KG1 (cell line): ENCODE measurements at places on chromosomes 4 and X.

GRCh38 chrX:111151764-111152163, 55.8 kb downstream of the PAK3 start:
- DNase-seq = no peak

DNA sequence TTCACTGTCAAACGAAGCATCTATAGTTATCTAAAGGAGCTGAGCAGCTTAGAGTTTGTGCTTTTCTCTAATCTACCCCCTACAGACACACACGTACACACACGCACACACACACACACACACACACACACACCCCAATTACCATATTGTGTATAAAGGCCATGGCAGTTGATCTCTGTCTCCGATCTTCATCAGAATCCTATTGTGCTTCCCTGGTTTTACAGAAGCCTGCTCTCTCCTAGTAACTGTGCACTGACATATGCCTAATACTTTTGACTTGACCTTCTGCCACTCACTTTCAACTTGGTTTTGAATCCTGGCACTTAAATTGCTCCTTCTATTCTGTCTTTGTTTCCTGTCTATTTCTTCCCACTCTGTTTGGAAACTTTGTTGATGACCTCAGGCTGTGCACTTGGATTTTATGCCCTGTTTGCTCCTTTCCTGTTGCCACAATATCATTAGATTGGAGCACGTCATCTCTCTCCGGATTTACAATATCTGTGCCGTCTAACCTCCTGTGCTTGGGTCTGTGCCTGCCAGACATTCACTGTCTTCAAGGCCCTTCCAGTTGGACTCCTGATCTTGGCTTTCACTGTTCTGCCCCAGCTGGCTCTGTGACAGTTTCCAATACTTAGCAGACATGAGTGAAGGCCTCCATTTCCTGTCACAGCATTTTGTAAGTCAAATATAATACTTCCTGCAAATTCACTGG, 928.1 kb downstream of the FAT4 start:
- DNase-seq = no peak

DNA sequence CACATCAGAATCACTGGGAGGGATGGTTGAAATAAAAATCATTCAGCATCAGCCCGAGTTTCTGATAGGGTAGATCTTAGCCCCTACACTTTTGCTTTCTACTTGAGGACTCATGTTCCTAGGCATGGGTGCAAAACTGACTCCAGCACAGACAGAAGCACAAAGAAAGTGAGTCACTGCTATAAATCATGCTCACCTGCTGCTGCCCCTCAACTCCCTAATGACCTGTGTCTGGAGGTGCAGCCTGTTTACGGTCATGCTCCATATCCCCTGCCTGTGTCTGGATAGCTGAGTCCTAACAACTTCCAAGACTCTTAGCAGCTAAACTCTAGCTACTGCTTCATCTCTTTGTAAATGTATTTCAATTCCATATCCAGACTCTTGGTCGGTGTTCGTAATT, 57.8 kb downstream of the ADGRA3 start:
- DNase-seq = no peak

DNA sequence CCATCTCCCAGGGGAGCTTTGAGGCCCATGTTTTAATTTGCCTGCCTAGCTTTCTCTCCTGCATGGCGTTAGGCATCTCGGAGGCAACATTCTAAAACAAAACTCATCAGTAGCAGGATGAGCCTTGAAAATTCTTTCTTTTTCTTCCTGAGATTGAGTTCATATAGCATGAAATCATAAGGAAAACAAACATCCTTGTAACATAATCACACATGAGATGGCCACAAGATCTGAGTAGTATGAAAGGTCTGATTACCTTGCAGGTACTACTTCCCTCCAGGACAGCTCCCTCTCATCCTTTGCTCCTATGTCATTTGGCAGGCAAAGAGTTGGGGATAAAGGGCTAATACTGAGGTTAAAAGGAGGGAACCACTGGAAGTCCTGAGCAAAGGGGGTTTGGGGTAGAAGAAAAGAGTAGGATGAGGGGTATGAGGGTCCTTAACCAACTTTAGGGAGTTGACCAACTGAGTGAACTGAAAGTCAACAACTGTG, 37.5 kb upstream of the CXCL8 start:
- no peak for DNase-seq

GRCh38 chr4:174401471-174402130, 117.9 kb downstream of the CEP44 start:
- DNase-seq = no peak

GRCh38 chrX:48831909-48832291, 3.5 kb downstream of the PCSK1N start:
- DNase-seq = no peak
